ENCODE measurements at places on chromosomes 3 and 15.

GRCh38 chr3:4766716-4767499 lies 212.3 kb upstream of the BHLHE40 start:
- DNase-seq: no peak

DNA sequence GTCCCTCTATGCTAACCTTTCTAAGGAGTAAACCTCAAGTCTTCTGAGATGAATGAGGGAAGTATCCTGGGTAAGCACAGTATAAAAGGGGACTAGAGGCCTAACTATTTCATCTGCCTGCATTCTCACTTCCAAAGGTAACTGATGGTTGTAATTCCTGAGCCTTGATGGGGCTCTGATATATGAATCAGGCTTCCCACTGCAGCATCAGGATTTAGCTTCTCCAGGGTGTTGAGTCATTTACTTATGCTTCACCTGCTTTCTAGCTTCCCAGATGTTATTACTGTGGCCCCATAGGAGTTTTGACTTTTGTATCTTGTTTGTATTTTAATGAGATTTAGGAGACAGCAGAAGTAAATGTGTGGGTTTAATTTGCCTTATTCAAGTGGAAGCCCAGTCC lies 207.3 kb upstream of the EIF1B start:
- DNase-seq: no peak

- DNase-seq: peak; percentile 68
These were observed 78.1 kb upstream of the RNF7 start for GRCh38 chr3:141659821-141660613.

DNA sequence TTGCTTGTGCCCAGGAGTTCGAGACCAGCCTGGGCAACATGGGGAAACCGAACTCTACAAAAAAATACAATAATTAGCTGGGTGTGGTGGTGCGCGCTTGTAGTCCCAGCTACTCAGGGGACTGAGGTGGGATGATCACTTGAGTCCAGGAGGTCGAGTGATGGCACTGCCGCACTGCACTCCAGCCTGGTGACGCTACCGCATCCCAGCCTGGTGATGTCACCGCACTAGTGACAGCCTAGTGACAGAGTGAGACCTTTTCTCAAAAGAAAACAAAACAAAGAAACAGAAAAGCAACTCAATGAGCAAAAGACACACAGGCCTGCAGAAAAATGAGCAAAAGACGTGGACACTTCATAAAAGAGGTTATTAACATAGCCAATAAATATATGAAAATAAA lies 19.9 kb upstream of the SYNM start:
- DNase-seq: no peak

GRCh38 chr3:184773283-184774186 lies 38.4 kb upstream of the VPS8 start:
- no peak for DNase-seq

DNA sequence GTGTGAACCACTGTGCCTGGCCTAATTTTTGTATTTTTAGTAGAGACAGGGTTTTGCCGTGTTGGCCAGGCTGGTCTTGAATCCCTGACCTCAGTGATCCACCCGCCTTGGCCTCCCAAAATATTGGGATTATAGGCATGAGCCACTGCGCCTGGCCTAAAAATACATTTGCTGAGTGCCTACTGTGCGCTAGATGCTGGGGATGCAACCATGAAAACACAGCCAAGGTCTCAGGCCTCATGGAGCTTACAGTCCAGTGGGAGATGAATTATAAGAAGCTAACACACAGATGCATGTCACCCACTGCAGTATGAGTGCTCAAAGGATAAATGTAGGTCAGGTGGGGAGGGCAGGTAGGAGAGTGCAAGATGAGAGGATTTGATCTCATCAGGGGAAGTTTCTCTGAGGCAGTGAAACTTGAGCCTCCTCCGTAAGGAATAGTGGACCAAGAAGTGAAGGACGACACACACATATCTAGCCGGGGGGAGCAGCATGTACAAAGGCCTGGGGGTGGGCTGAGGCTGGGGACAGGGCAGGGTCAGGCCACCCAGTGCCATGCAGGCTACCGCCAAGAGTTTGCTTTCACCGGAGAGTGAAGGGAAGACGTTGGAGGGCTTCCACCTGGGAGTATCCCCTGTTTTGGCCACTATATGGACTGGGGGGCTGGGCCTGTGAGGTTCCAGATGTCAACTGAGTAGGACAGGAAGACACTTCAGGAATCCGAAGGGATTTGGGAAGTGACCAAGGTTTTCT lies 24.3 kb downstream of the IRAK2 start:
- no peak for DNase-seq

GRCh38 chr3:125054449-125055329 lies 1.1 kb downstream of the HEG1 start:
- DNase-seq: peak; percentile 50

GRCh38 chr3:73783811-73784210 lies 159.1 kb upstream of the PDZRN3 start:
- no peak for DNase-seq

DNA sequence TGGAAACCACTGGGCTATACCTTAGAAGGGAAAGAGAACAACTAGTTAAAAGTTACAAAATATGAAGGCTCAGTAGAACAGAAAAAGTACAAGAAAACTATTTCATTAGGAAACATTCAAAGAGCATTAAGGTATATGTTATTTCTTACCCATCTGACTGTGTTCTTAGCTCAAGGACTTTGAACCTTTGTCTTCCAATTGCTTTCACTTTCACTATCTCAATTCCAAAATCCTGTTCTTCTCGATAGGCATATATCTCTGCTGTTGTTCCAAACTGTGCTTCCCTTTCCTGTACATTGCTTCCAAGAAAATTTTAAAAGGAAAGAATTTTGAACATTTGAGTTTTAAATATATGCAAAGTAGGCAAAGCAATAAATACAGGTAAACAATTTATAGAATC lies 6.9 kb downstream of the CRBN start:
- no peak for DNase-seq

DNA sequence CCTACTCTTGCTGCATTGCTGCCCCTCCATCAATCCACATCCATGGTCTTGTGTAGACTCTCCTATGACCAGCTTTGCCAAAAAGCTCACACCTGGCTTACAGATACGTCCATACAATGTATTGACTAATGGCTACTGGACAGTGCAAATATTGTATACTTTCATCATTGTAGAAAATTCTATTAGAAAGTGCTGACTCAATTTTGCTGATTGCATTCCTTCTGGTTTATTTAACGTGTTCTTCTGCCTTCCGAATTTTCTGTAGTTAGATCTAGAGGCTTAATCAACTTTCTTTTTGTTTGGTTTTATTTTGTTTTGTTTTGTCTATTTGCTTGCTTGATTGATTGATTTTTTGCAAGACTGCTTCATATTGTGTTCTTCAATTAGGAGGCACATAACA lies 29.8 kb upstream of the CNOT10 start:
- DNase-seq: no peak

DNA sequence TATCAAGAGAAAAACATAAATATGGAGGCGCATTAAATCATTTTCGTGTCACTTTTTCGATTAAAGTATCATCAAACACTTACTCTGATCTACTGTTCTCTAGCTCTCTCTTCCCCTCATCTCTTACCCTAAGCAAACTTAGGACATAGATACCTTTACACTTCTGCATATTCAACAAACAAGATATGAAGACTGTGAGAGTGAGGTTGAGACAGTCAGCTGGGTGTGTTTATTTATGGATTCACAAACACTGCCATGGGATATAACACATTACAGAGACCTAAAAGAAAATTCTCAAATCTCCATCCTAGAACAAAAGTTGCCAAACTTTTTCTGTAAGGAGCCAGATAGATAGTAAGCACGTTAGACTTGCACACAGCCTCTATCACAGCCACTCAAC lies 85.2 kb upstream of the ZNF385D start:
- no peak for DNase-seq

DNA sequence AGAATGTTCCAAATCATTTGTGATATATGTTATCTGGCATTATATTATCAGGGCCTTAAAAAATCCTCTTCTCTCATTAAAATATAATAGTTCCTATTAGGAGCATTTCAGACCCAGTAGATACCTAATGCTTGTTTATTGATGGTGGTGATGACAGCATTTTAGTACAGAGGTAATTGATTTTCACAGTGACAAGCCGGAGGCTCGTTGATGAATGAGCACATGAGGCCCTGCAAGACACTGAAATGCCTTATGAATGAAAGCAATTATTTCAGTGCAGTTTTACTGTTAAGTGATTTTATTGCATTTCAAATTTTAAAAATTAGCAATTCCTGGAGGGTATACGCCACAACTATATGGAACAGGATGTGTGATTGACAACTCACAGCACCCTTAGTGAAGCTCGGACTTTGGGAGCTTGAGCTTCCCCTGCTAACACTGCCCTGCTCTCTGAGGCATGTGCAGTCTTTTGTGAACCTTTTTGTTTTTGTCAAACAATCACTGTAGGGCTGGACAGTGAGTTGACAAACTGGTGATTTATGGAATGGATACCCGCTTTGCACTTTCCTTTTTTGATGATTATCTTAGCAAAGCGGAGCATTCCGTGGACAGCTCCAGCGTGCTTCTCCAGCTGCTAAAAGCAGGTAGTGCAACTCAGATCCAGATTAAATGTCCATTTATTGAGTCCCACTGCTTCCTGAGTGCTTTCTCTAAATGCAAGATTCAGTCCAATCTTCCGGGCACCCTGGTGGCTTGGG lies 187.0 kb upstream of the ATP10A start:
- DNase-seq: no peak

GRCh38 chr3:65425880-65426279 lies 612.8 kb downstream of the MAGI1 start:
- no peak for DNase-seq

DNA sequence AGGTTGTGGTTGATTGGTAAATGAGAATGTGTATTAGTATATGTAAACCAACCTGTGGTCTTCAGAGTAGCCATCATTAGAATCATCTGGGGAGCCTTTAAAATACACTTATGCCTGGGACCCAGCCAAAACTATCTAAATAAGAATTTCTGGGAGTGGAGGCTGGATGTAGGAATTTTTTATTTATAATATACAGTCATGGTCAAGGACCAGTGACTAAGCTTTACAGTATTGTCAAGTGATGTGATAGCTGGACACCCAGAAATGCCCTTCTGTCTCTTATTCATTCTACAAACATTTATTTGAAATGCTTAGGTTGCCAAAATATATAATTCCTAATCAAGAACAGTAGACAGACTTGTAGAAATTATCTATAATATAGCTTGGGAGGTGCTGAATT lies 132.2 kb downstream of the MBNL1 start:
- no peak for DNase-seq

DNA sequence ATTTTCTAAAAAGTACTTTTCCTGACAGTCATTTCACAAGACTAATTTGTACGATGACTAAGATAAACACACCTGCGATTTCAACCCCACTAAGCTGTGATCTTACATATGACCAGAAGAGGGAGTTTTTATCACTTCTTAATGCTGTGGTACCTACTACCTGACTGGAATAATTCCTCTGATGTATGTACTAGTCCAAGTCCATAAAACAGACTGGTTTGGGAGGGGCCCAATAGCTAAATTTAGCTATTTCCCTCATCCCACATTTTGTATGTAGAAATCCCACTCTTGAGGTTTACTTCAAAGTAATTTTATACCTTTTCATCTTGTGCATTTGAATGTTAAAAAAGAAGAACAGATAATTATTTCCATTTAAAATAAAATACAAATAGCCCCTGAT lies 49.7 kb upstream of the SCAANT1 start:
- peak; percentile 45 for DNase-seq

GRCh38 chr15:48617619-48618018 lies 27.9 kb downstream of the FBN1 start:
- DNase-seq: no peak

DNA sequence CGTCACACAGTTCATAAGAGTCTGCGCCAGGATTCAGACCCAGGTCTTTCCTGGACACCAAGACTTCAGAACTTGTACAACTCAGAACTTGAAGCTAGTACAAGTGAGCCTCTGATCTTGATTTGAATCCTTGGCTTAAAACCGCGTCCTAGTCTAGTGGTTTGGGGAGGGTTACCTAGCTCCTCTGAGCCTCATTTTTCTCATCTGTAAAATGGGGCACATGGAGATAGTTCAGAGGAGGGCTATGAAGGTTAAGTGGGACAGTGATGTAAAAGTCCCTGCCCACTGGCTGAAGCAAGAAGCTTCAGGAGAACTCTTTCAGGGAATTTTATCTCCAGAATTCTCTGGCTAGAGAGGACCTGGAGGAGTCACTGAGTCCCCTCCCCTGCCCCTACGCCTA lies 48.7 kb upstream of the LCTL start:
- no peak for DNase-seq

- no peak for DNase-seq
These were observed 31.5 kb upstream of the TAFA4 start for GRCh38 chr3:68963891-68964290.

DNA sequence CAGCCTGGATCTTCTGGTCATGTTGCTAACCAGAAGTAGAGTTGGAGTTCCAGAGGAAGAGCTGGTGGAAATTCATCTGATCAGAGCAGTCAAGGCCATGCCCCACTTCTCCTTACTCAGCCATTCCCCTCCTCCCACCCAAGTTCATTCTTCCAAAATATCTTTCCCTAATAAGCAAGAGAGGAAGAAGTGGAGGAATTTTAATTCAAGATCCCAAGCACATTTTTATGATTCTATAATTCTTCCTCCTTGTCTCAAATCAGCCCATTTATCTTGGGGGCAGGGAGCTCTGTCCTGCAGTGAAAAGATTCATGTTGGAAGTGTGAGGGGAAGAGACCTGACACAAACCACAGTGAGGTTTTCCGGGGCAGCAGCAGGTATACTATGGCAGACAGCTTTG lies 85.0 kb upstream of the GALNT15 start:
- no peak for DNase-seq

DNA sequence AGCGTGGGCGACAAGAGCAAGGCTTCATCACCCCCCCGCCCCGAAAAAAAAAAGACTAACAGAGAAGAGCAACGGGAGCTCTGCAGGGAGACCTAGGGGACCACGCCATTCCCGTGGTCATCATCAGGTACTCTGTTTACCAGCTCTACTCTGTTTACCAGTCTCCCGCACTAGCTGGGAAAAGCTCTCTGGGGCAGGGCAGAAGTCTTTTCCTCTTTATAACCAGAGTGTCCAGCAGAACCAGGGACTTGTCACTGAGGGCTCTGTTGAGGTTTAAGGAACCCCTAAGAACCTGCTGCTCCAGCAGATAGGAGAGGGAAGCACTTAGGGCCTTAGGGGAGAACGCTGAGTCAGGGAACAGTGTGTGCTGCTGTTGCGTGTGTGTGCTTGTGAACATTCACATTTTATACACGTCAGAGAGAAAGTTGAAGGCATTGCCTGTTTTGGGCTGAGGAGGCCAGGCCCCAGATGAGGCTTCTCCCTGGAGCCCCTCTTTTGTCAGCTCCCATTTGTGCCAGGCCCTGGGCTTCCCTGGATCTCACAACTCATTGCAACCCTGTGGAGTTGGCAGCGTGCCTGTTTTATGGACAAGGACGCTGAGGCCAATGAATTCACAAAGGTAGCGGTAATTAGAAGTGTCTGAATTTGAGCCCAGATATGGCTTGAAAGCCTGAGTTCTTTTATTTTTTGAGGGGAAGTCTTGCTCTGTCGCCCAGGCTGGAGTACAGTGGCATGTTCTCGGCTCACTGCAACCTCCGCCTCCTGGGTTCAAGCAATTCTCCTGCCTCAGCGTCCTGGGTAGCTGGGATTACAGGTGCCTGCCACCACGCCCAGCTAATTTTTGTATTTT lies 24.2 kb upstream of the ERICH6 start:
- DNase-seq: no peak
